ENCODE measurements at places on chromosomes 13 and 19.

DNA sequence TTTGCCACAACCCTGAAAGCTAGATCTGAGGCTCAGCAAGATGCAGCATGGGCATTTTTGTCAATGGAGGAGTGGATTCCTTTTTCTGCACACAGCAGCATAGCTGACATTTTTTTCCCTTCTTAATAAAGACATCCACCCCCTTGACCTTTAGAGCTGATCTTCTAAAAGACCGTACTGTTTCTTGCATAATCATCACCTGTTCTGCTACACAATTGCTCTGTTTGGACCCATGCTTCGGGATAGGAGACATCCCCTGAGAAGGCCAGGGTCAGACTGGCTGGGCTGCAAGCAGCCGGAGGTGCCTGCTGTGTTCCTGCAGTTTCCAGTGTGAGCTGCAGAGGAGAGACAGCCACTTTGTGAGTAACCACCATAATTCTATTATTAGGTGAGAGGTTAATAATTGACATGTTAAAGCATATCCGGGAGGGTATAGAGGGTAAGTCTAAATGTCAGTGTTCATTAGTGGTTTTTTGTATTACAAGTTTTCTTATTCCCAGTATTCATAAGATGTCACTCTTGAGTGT is 108.5 kb upstream of the C1QTNF9B start:
- no peak for DNase-seq

DNA sequence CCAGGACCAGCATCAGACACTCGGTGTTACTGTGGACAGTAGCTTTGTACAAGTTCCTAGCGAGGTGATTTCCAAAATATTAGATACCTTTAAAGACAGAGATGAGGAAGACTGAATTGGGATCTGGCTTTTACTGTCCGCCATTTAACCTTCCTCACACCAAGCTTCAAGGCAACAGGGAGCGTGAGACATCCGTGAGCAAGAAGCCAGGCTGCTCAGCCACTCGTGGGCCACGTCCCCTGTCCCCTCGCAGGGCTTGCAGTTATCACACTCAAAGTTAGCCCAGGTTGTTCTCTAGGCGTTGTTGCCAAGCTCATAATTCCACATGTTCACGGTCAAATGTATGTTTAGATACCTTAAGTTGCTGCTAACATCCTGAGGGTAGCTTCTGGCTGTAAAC is 102.9 kb downstream of the COL4A2 start:
- no peak for DNase-seq

- no peak for DNase-seq
Observed at GRCh38 chr13:38702669-38703068, 15.8 kb downstream of the FREM2 start.

DNA sequence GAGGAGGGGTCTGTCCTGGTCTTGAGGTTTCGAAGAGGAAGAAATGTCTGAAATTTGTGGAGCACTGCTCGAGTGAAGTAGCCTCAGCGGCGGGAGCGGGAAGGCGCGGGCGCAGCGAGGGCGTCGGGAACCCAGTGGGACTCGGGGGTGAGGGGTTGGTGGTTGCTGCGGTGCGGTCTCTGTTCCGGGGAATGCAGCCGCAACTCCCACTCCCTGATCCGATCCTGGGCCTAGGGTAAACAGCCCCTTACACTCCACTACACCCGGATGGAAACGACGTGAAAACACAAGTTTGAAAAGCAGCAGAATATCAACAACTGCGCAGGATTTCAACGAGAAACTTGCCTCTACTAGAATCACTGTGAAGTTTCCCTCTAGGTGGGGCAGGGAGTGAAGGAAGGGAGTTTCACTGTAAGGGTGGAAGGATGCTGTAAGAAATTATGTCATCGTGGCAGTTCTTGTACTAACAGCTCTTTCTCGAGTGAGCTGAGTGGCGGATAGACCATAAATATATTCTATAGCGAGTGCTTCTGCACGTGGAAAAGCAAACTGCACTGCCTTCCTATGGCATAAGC is 2.0 kb upstream of the KLF12 start:
- DNase-seq, result peak; percentile 60

DNA sequence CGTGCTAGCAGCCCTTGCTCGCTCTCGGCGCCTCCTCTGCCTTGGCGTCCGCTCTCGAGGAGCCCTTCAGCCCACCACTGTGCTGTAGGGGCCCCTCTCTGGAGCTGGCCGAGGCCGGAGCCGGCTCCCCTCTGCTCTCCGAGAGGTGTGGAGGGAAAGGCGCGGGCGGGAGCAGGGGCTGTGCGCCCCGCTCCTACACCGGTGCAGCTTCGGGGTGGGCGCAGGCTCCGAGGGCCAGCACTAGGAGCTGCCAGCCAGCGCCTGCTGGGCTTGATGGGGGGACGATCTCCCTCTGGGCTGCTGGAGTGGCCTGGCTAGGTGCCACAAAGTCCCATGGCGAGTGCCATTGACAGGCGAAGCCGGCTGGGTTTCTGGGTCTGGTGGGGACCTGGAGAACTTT is 365.5 kb downstream of the SLITRK1 start:
- DNase-seq, result no peak

DNA sequence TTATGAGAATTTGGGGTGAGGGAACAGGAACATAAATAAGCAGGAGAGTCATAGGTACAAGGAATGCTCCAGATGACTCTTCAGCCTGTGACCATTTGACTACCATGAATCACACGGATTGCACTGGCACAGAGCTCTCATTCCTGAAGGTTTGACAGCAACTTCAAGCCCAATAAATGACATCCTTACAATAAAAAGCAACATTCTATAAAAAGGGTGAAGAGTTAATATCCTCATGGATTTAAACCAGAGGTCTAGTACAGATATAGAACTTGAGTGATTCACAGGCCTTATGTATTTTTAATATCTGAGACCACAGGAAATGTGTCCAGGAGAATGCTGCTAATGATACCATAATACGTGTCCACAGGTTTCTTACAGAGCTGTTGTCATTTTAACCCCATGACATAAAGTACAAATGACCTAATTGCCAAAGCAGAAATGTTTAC is 158.1 kb downstream of the IRS2 start:
- DNase-seq, result no peak

GRCh38 chr13:93889430-93889951 is 590.0 kb downstream of the DCT start:
- DNase-seq, result no peak

DNA sequence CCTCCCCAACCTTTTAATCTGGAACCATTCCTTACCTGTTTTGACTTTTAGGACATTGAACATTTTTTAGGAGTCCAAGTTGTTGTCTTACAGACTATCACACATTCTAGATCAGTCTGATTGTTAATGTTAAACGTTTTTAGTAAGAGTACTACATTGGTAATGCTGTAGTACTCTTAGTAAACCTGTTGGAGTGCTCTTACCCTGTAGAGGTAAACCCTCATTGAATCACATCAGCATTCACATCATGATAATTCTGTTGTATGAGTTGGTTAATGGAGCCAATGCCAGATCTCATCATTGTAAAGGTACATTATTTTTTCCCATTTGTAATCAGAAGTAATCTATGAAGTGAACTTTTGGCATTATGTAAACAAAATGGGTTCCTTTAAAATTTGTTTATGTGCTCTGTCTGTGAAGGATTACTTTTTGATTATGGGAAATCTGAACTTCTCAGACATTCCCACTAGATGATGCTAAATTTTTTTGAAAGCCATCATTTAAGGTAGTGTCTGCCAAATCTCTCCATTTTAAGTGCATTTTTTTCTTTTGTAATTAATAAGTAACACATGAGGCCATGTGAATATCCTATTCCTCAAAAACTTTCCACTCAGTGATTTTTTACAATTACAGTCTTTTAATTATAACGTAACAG is 55.2 kb downstream of the VWA8 start:
- peak; percentile 30 for DNase-seq

DNA sequence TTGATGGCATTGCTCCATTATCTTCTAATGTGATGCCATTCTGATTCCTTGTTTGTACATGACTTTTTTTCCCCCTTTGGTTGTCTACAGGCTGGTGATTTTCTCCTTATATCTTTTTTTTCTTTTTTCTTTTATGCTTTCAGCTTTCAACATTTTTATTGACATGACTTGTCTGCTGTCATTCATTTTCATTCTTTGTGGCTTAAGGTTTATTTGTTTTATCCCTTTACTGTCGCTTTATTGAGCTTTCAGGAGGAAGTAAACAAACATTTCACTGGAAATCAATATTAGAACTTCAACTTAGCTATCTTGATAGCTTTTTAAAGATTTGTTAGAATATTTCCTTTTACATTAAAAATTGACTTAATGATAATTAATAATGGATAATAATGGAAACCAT is 9.7 kb downstream of the ITM2B start:
- DNase-seq, result no peak

GRCh38 chr19:42409477-42409876 is 17.7 kb downstream of the LIPE start:
- no peak for DNase-seq

DNA sequence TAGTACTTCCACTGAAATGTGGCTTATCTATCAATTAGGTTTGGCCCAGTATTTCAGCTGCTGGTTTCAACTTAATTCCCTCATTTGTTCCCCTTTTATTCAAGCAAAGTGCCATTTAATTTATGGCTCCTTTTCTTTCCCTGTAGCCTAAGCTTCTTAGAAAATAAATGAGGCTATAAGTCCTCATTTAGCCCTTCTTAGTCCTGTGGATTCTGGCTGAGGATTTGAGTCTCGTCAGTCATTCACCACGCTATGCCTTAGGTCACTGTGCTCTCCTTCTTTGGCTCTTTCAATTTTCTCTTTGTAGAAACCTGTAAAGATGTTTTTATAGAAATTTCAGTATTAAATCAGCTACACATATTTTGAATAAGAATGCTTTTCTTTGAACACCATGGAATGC is 579.1 kb downstream of the GPC6 start:
- DNase-seq, result no peak

DNA sequence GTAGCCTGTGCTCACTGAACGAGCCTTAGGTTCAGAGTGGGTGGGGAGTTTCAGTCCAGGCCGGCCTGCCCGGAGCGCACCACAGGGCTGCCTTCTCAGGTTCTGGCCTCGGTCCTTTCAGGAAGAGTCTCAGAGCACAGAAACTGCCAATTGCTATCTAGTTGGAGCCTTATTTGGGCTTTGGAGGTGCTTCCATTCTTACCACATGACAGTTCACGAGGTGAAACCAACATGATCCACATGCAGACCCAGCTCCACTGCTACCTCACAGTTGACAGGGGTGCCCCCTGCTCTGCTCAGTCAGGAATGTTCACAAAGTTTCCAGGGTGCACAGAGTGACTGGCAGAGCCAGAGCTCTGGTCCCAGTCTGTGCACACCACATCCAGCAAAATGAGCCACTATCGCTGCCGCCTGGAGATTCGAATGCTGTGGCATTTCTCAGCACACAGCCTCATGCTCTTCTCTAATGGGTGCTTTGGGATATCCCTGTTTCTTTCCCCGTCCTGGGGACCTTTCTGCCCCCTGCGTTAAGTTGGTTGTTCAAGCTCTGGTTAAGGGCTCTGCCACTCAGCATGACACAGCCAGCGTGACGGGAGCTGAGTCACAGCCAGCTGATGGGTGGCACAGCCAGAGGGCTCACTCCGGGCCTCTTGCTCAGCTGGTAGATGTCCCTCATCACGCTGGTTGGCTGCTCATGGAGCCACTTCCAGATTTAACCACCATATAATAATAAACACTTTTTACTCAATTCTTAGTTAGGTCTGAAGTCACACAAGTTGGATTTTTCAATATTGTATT is 7.5 kb upstream of the SACS start:
- no peak for DNase-seq

- DNase-seq, result peak; percentile 71
Observed at GRCh38 chr19:18612772-18613588, at the start of gene TMEM59L. Gene TMEM59L, plus strand, starts transcription at chr19:18612870. Its CDS starts 89 bp downstream, at chr19:18612959.

DNA sequence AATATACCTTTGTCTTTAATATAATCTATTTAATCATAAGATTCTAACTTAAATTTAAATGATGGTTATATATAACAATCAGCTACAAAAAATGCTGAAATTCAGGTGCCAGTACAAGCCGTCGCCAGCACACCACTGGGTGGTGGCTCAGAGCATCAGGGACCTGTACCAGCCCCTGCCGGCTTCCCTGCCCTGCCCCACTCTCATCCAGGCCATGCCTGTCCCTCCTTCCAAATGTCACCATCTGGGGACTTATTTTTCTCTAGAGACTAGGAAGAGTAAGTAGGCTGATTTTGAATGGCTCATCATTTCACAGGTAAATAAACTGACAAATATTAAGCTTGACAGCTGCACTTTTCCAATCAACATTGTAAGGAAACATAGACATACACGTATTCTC is 1.6 kb downstream of the METTL21C start:
- no peak for DNase-seq

- DNase-seq, result no peak
Observed at GRCh38 chr19:5448374-5448773, 6.8 kb upstream of the ZNRF4 start.

DNA sequence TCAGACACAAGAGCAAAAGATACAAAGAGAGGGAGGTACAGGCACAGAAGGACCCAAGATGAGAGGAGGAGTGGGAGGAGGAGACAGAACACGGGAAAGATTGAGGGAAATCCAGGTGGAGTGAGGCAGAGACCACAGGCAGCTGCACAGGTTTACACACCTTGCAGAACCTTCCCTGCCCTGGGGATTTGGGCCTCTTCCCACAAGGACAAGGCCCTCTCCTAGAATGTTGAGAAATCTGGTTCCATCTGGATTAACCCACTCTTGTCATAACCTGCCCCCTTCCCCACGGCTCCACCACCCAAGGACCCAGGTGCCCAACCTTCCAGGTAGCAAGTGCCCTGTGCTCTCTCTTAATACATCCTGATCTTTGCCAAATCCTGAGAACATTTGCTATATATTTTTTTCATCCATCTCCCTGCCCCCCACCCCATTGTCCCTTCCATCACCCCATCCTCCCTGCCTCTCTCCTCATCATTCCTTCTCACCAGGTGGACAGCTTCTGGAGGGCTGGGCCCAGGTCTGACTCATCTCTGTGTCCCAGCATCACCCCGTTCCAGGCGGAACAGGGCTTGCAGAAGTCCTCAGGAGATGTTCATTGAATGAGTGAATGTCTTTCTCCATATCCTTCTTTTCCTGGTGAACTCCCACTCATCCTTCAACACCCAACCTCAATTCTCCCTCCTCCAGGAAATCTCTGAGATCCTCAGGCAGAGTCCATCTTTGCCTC is 8.8 kb upstream of the KLK8 start:
- no peak for DNase-seq

DNA sequence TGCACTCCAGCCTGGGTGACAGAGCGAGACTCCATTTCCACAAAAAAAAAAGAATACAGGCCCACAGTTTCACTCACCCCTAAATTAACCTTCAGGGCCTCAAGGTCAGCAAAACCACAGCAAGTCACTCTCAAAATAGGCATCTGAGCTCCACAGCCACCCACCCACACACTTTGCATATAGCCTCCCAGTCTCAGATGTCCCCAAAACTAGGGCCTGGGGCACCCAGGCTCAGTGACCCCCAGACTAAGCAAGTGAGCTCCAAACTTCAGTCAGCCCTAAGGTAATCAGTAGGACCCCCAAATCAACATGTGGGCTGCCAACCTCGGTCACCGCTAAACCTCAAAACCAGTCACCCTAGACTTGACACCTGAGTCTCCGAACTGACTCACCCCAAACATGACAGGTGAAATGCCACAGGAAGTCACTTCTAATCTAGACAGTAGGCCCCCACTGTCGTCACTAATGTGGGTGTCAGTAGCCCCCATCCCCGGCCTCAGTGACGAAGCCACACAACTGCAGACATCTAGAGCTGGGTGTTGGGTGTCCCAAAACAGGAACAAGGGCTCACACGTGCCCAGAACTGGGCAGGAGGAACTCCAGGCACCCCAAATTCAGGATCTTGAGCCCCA is 13.9 kb downstream of the RABAC1 start:
- peak; percentile 97 for DNase-seq

- no peak for DNase-seq
Observed at GRCh38 chr19:33422369-33423180, 49.1 kb downstream of the CEBPG start.

- DNase-seq, result no peak
Observed at GRCh38 chr13:98798849-98799645, 46.6 kb upstream of the SLC15A1 start.

All from CD8-positive, alpha-beta memory T cell (primary cell).